ENCODE measurements at places on chromosomes 16 and 17. TPM values are rescaled to one million over a fixed set of nuclear protein-coding genes. Genes with fewer than 3 reads are reported as not detected.

The SDR42E2 gene
- polyA plus RNA-seq = 0.22 TPM

The TLCD3A gene
- 27.7 TPM for polyA plus RNA-seq

The ALOX12 gene
- polyA plus RNA-seq = 2.4 TPM

The IRX3 gene
- polyA plus RNA-seq = 20.1 TPM

The ZP2 gene
- polyA plus RNA-seq = 0.08 TPM

The MYH2 gene
- polyA plus RNA-seq = 0.03 TPM

The ZFP90 gene
- polyA plus RNA-seq = 49.7 TPM

The SLC5A10 gene
- polyA plus RNA-seq = 0.58 TPM

The SLC25A10 gene
- polyA plus RNA-seq = 13.0 TPM

The RGS11 gene
- polyA plus RNA-seq = 1.4 TPM

The ITGAD gene
- 0.52 TPM for polyA plus RNA-seq

Measured in left kidney (tissue), 8 donors.